Mesendoderm (in vitro differentiated cells): ENCODE measurements at places on chromosomes 11 and 22.

- no peak overlapping the region for H3K27ac ChIP-seq
- no peaks in the 10 kb centered on the region for H3K36me3 ChIP-seq
- H3K4me3 ChIP-seq = peak overlapping the region; percentile 58
- H3K27me3 ChIP-seq = no peaks in the 10 kb centered on the region
Measured at GRCh38 chr22:50473855-50474671, 772 bp downstream of the SBF1 start.

DNA sequence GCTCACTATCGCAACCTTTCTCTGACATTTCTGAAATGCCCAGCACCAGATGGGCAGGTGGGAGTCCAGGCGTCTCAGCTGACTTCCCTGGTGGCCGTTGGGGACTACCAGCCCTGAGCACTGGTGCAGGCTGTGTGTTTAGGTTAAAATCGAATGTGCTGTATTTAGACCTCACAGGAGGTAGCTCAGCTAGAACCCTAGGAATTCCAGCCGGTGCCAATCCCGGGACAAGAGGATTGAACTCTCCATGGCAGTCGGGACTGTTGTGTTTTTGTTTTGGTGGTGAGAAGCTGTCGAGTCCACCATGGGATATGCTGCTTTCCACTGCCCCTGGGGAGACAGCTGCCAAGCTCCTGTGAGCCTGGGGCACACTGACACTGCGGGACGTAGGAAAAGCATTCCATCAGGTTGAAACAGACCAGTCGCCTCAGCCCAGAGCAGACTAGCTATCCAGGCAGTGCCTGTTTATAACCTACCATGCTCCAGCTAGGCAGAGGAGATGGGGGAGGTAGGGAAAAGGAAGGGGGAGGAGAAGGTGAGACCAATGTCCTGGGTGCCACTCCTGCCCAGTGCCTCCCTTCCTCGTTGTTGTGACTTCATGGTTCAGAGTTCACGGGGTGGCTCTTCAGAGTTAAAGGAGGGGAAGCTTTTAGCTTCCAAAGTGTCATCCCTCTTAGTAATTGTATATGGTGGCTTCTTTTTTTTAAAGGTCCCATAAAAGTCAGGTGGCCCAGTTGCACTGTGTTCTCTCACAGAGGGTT, 53.0 kb downstream of the MICAL2 start:
- peak; percentile 63 for DNase-seq
- no peaks in the 10 kb centered on the region for H3K27me3 ChIP-seq
- H3K4me1 ChIP-seq = peaks cover 3% of the 10 kb centered on the region
- no peak overlapping the region for H3K4me3 ChIP-seq
- H3K27ac ChIP-seq = no peak overlapping the region
- H3K36me3 ChIP-seq = no peaks in the 10 kb centered on the region

DNA sequence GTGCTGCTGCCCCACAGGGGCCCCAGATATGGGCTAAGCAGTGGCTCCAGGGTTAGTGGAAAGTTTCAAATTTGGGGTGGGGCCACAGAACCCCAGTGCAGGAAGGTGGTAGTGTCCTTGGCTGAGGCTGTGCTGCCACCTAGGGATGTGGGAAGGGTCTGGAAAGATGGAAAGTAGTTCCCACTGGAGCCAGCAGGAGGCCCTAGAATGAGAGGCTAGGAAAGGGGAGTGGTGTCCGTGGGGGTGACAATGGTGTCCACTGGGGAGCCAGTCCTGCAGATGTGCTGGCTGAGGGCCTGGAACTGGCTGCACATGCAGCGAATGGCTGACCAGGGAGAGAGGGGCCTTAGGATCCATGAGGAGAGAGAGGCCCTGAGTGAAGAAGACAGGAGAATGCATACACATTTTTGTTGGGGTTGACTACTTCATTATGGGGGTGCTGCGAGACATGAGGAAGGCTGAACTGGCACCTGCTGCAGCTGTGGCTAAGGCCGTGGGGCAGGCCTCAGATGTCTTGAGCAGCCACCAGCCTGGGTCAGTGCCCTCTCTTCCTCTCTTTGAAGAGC, 21.1 kb downstream of the RFPL3 start:
- H3K27me3 ChIP-seq = no peaks in the 10 kb centered on the region
- DNase-seq = peak; percentile 80
- H3K4me1 ChIP-seq = no peaks in the 10 kb centered on the region
- H3K36me3 ChIP-seq = no peaks in the 10 kb centered on the region

- no peak for DNase-seq
- H3K36me3 ChIP-seq = no peaks in the 10 kb centered on the region
- H3K4me3 ChIP-seq = no peak overlapping the region
- peaks cover 6% of the 10 kb centered on the region for H3K4me1 ChIP-seq
- no peaks in the 10 kb centered on the region for H3K27me3 ChIP-seq
Measured at GRCh38 chr11:65958291-65958690, 3.2 kb upstream of the SART1 start.
